Activated T-helper 2 cell treated with anti-CD3 and anti-CD28 coated beads, Interferon-gamma antibody, Interleukin-2, Interleukin-4, amounts not matched to agents 10 μg/mL and 5 μg/mL and 100 μg/mL, durations not matched to agents 14 hours and 24 hours and 36 hours (primary cell): ENCODE measurements at places on chromosomes 12 and 14. TPM values are rescaled to one million over a fixed set of nuclear protein-coding genes. Genes with fewer than 3 reads are reported as not detected.

- DNase-seq = no peak
- H3K36me3 ChIP-seq = no peaks in the 10 kb centered on the region
- no peak overlapping the region for H3K27ac ChIP-seq
- H3K4me1 ChIP-seq = peaks cover 5% of the 10 kb centered on the region
- H3K27me3 ChIP-seq = peaks cover 21% of the 10 kb centered on the region
Measured at GRCh38 chr12:52355176-52355575, 12.1 kb downstream of the KRT85 start.

DNA sequence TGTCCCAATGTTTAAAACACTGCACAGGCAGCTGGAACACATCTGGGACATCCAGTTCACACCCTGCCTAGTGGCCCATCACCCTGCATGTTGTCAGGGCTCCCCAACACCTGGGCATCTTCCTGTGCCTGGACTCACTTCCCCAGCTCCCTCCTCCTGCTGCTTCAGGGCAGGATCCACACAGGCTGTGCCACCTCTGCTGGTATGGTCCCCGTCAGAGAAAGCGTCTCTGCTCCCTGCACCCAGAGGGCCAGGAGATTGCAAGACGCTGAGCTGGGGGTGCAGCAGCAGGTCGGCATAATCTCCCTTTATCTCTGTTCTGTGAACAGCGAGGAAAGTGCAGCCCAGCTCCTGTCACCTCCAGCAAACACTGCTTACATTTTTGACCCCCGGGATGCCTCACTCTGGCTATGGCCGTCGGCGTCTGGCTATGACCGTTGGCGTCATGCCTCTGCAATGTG, 124.3 kb downstream of the ADGRD1 start:
- H3K36me3 ChIP-seq = no peaks in the 10 kb centered on the region
- H3K4me3 ChIP-seq = no peak overlapping the region
- H3K4me1 ChIP-seq = no peaks in the 10 kb centered on the region
- no peak for DNase-seq
- H3K27ac ChIP-seq = no peak overlapping the region

GRCh38 chr12:39441189-39441962, 1.5 kb downstream of the KIF21A start:
- no peak for DNase-seq
- peaks cover 3% of the 10 kb centered on the region for H3K27me3 ChIP-seq
- H3K4me3 ChIP-seq = peak overlapping the region; percentile 90
- no peaks in the 10 kb centered on the region for H3K36me3 ChIP-seq
- H3K4me1 ChIP-seq = peaks cover 26% of the 10 kb centered on the region
- H3K27ac ChIP-seq = no peak overlapping the region

- no peaks in the 10 kb centered on the region for H3K27me3 ChIP-seq
- H3K4me3 ChIP-seq = no peak overlapping the region
- H3K27ac ChIP-seq = no peak overlapping the region
- no peak for DNase-seq
Measured at GRCh38 chr14:105711841-105712460, 185.6 kb downstream of the TMEM121 start.

DNA sequence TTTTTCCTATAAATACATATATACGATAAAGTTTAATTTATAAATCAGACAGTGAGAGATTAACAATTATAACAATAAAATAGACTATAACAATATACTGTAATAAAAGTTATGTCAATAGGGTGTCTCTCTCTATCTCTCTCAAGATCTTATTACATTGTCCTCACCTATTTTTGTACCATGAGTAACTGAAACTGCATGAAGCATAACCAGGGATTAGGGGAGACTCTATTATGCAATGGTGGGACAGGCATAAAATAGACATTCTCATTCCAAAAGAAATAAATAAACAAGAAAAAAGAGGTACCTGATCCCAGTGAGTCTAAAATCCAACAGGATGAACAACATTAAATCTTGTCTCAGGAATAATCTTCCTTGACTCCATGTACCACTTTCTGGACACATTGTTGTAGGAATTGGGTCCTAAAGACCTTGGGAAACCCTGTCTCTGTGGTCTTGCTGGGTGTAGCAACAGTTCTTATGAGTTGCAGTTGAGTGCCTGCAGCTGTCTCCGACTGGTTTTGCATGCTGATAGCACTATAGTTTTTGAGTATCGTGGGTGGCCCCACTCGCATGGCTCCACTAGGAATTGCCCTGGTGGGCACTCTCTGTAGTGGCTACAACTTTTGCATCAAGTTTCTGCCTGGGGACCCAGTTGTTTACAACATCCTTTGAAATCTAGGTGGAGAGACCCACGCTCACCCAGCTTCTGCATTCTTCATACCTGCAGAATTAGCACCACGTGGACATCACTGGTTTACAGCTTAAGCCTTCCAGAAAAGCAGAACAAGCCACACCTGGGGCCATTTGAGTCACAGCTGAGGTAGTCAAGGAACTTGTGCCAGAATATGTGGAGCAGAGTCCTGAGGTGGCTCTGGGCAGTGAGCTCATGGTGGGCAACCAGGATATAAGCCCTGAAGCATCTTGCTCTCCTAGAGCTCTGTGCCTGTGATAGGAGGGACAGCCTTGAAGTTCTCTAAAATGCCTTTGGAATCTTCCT, 204.7 kb downstream of the KITLG start:
- H3K36me3 ChIP-seq = no peaks in the 10 kb centered on the region
- no peaks in the 10 kb centered on the region for H3K4me1 ChIP-seq
- H3K27me3 ChIP-seq = no peaks in the 10 kb centered on the region
- H3K27ac ChIP-seq = no peak overlapping the region
- no peak for DNase-seq

GRCh38 chr14:101808894-101809670, 47.6 kb downstream of the PPP2R5C start:
- H3K4me3 ChIP-seq = peak overlapping the region; percentile 94
- H3K36me3 ChIP-seq = peaks cover 22% of the 10 kb centered on the region
- DNase-seq = no peak
- peak overlapping the region; percentile 99 for H3K27ac ChIP-seq
- no peaks in the 10 kb centered on the region for H3K27me3 ChIP-seq
- peaks cover 41% of the 10 kb centered on the region for H3K4me1 ChIP-seq

DNA sequence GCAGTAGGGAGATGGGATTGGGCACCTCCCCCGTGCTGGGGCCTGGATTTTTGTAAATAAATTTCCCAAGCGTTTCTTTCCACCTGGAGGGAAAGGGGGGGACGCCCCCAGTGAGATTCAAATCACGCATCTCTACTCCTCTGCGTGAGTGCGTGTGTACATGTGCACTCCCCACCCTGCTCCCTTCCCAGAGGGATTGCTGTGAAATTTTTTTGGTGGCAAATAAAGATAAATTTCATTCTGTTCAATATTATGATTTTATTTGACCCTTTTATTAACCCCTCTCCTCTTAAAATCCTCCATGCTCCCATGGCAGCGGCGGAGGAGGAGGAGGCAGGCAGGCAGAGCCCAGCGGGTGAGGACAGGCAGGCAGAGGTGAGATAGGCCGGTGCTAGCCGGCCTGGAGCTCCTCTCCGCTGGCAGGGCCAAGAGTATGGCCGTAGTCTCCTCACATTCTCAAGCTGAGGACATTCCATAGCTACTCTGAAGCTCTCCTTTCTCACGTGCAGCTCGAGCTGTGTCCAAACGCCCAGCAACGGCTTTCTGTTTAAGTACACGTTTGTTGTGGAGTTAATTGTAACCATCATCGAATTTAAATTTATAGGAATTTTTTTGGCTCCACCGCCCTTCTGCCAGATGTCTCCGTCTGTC, 1.5 kb upstream of the HOTAIR start:
- H3K27ac ChIP-seq = no peak overlapping the region
- peaks cover 84% of the 10 kb centered on the region for H3K27me3 ChIP-seq
- no peak for DNase-seq
- peaks cover 2% of the 10 kb centered on the region for H3K36me3 ChIP-seq

GRCh38 chr12:132439333-132439904, 50.5 kb upstream of the FBRSL1 start:
- no peak overlapping the region for H3K4me3 ChIP-seq
- DNase-seq = no peak
- H3K4me1 ChIP-seq = peaks cover 14% of the 10 kb centered on the region

DNA sequence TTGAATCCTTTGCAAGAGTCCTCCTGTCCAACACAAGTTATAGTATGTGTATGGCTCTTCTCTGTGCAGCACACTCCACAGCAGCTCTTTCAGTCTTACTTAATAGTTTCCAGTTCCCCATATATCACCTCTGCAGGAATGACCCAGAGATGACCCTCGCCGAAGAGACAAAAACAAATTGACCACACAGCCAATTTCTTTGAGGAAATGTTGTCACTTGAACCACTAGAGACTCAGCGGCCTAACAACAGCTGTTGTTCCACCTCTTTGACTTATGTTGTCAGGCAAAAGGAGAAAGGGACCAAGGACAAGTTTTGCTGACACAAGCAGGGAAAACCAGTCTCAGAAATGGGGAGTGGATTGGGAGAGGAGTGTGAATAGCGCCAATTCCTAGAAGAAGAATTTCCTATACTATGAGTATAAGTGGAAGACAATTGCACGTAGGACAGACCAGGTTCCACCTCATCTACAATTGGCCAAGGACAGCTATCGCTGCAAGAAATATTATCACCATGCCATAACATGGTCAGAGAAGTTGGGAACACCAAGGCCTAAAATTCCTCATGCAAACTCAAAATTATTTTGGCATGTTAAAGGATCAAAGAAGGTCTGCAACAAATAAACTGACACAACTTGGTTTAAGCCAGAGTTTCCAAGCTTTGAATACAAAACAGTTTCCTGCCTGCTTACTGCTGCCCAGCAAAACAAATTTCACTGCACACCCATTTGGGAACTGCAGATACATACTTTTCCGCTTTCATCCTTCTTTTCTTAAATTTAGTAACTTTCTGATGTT, 41.7 kb upstream of the ITPR2 start:
- H3K4me3 ChIP-seq = no peak overlapping the region
- DNase-seq = no peak
- no peaks in the 10 kb centered on the region for H3K36me3 ChIP-seq
- peaks cover 21% of the 10 kb centered on the region for H3K4me1 ChIP-seq

DNA sequence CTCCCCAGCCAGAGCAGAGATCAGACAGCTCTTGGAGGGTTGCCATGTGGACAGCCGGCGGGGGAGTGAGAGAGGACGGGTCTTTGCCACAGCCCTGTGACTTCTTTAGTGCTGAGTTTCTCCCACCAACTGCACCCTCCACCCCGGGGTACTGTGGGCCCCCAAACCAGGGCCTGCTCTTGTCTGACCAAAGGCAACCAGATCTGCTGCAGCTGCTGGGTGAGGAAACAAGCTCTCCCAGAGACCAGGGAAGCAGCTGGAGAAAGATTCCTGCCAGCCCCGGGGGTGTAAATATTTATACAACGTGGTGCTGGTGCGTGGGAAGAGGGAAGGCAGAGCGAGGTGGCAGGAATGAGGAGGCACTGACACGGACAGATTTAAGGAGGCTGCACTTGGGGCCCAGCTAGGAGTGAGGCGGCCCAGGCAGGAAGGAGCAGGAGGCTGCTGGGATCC, 14.3 kb upstream of the ZFP36L1 start:
- peaks cover 1% of the 10 kb centered on the region for H3K4me1 ChIP-seq
- peaks cover 5% of the 10 kb centered on the region for H3K36me3 ChIP-seq
- no peak for DNase-seq
- no peaks in the 10 kb centered on the region for H3K27me3 ChIP-seq
- H3K4me3 ChIP-seq = no peak overlapping the region
- no peak overlapping the region for H3K27ac ChIP-seq

DNA sequence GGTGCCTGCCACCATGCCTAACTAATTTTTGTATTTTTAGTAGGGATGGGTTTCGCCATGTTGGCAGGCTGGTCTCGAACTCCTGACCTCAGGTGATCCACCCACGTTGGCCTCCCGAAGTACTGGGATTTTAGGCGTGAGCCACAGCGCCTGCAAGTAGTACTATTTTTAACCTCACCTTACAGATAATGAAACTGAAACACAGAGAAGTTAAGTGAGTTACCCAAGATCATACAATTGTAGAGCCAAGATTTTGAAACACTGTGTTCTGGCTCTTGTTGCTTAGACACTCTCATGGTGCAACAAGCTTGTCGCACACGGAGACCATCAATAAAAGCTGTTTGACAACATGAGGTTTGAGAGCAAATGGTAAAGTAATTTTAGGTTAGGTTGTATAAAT, 159.1 kb upstream of the LMNTD1 start:
- no peak overlapping the region for H3K27ac ChIP-seq
- no peaks in the 10 kb centered on the region for H3K27me3 ChIP-seq
- DNase-seq = no peak
- peaks cover 3% of the 10 kb centered on the region for H3K4me1 ChIP-seq
- no peak overlapping the region for H3K4me3 ChIP-seq
- no peaks in the 10 kb centered on the region for H3K36me3 ChIP-seq

DNA sequence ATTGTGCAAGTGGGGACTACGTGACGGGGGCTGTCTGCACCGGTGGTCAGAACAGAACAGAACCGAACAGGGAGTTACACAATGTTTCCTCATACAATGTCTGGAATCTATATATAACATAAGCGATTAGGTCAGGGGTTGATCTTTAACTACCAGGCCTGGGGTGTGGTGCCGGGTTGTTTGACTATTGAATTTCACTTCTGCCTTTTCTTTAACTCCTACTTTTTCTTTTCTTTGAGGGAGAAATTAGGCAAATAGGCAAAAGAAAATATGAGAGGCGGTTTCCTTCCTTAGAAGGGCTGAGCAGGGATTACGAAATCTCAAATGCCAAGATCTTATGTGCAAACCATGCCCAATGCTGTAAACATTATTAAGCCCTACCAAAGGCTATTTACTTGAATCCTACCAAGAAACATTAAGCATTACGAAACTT, 140.3 kb downstream of the SLC38A6 start:
- H3K27ac ChIP-seq = no peak overlapping the region
- no peaks in the 10 kb centered on the region for H3K36me3 ChIP-seq
- H3K4me3 ChIP-seq = no peak overlapping the region
- peaks cover 12% of the 10 kb centered on the region for H3K4me1 ChIP-seq

- H3K27ac ChIP-seq = no peak overlapping the region
- H3K27me3 ChIP-seq = no peaks in the 10 kb centered on the region
- peaks cover 27% of the 10 kb centered on the region for H3K36me3 ChIP-seq
- no peak for DNase-seq
- H3K4me1 ChIP-seq = peaks cover 9% of the 10 kb centered on the region
Measured at GRCh38 chr12:3647504-3647903, 105.4 kb downstream of the CRACR2A start.

Gene ATF7
- 28.0 and 32.0 TPM in 2 replicates for total RNA-seq
